Breast epithelium (tissue), 4 donors: ENCODE measurements at places on chromosomes 13 and 19. TPM values are rescaled to one million over a fixed set of nuclear protein-coding genes. Genes with fewer than 3 reads are reported as not detected.

MEIS3 gene
- total RNA-seq = 13.1 TPM

DNA sequence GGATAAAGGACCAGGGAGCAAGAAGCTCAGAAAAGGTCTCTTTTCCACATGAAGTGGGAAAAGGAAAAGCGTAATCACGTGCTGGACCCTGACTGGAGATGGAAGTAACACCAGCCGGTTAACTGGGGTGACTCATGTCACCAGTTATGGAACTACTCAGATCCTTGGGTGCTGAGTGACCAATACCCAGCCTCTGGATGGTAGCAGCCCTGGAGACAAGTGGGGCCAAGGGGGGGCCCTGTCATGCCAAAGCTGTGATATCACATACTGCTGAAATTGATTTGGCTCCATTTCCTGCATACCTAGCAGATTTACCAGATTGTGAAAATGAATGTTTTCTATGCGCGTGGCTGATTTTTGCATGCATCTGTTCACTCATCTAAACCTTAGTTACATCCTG lies 158.9 kb downstream of the ZIC5 start:
- no peak overlapping the region for H3K27ac ChIP-seq
- H3K27me3 ChIP-seq = no peaks in the 10 kb centered on the region
- no peaks in the 10 kb centered on the region for H3K36me3 ChIP-seq
- H3K4me1 ChIP-seq = no peaks in the 10 kb centered on the region

ZNF43 gene
- 21.0 TPM for total RNA-seq

DNA sequence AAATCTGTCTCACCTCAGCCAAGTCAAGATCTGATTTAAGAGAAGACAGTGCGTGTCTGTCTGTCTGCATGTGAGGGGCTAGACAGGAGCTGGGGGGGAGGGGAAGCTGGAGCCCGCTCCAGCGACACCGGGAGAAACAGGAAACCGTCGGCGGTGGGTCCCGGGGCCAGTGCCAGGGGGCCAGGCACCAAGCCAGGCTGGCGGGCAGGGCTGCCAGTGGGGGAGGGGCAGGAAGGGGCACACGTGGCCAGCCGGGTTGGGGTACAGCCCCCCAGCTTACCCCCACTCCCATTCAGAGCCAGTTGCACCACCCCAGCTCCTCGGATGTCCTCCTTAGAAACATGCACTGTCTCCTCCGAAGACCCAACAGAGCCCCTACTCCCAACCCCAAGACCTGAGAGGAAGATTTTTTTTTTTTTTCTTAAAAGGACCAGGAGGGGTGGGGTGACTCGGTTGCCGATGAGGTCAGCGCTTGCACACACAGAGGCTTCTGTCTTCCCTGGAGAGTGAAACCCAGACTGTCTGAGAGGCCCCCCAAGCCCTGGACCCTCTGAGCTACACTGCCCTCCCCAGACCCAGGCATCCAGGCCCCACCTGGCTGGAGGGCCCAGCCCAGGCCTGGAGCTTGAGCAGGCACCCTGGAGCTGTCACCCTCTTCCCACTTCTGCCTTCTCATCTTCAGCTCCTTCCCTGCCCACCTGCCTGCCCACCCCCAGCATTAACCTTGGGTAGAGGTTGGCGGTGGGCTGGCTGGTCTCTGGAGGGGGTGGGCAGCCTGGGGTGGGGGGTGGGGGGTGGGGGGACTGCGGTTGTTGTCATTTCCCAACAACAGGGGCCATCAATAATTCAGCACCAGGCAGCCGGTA lies 4.0 kb downstream of the ERF start:
- no peak for DNase-seq
- peak overlapping the region; percentile 20 for H3K4me3 ChIP-seq
- H3K36me3 ChIP-seq = no peaks in the 10 kb centered on the region
- H3K4me1 ChIP-seq = peaks cover 14% of the 10 kb centered on the region

DNA sequence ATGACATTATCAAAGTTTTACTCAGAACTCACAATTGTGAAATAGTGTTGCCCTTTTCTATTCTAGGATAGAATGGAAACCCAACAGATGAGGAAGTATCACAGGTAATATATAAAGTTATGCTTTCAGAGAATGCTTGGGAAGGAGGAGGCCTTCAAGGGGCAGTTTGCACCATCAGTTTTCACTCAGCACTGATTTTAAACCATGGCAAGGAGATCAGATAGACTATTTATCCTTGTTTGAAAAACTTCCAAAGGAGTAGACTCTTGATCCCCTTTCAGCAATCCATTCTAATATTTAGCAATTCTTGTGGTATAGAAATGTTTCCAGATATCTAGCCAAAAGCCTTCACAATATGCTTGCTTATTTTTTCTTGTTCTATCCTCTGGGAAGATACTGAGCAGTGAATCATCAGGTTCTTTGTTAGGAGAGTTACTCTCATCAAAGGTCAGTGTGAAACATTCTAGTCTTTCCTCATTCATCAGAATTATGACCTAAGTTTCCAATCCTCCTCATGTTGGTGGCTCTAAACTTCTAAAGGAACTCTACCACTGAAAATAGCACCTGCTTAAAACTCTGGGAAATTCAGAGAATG lies 3.8 kb downstream of the GPC6 start:
- no peaks in the 10 kb centered on the region for H3K4me1 ChIP-seq
- no peak overlapping the region for H3K4me3 ChIP-seq
- H3K27ac ChIP-seq = no peak overlapping the region

- no peak for DNase-seq
- H3K27me3 ChIP-seq = no peaks in the 10 kb centered on the region
- no peaks in the 10 kb centered on the region for H3K36me3 ChIP-seq
- H3K27ac ChIP-seq = no peak overlapping the region
Observed at GRCh38 chr19:19297759-19298158, 22.6 kb downstream of the SUGP1 start.

GRCh38 chr13:49240017-49240416 lies 7.7 kb upstream of the CDADC1 start:
- H3K4me1 ChIP-seq = no peaks in the 10 kb centered on the region
- DNase-seq = no peak
- no peak overlapping the region for H3K4me3 ChIP-seq
- H3K27me3 ChIP-seq = no peaks in the 10 kb centered on the region
- H3K36me3 ChIP-seq = no peaks in the 10 kb centered on the region

CEACAM4 gene
- total RNA-seq = 1.8 TPM

DNA sequence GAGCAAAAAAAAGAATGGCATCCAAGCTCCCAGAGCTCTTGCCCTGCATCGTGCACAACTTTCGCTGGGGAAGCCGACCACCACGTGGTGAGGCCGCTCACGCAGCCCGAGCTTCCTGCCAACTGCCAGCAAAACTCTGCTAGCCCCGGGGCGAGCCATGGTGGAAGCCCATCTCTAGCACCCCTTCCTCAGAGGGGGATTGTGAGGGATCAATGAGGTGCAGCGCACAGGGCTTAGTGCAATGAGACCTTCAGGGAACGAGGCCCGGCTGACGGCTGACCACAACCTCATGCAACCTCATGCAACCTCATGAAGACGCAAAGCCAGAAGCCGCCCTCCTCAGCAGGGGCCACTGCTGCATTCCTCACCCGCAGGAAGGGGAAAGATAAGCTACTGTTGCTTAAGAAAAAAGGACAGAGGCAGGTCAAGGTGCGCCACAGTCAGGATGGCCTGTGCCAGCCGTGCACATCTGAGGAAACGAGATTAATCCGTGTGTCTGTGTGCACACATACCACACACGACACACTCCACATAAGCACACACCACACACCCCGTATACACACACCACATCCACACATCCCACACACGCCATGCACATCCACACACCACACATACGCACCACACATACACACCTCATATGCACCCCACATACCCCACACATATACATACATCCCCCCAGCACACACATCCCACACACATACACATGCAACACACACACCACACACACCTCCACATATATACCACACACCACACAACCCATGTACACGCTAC lies 9.6 kb downstream of the HSPBP1 start:
- DNase-seq = no peak
- no peaks in the 10 kb centered on the region for H3K36me3 ChIP-seq
- no peak overlapping the region for H3K4me3 ChIP-seq
- H3K27me3 ChIP-seq = no peaks in the 10 kb centered on the region

HMG20B gene
- 120 TPM for total RNA-seq
